Spleen (tissue), 13 donors: ENCODE measurements at places on chromosomes 16 and 17. TPM values are rescaled to one million over a fixed set of nuclear protein-coding genes. Genes with fewer than 3 reads are reported as not detected.

DNA sequence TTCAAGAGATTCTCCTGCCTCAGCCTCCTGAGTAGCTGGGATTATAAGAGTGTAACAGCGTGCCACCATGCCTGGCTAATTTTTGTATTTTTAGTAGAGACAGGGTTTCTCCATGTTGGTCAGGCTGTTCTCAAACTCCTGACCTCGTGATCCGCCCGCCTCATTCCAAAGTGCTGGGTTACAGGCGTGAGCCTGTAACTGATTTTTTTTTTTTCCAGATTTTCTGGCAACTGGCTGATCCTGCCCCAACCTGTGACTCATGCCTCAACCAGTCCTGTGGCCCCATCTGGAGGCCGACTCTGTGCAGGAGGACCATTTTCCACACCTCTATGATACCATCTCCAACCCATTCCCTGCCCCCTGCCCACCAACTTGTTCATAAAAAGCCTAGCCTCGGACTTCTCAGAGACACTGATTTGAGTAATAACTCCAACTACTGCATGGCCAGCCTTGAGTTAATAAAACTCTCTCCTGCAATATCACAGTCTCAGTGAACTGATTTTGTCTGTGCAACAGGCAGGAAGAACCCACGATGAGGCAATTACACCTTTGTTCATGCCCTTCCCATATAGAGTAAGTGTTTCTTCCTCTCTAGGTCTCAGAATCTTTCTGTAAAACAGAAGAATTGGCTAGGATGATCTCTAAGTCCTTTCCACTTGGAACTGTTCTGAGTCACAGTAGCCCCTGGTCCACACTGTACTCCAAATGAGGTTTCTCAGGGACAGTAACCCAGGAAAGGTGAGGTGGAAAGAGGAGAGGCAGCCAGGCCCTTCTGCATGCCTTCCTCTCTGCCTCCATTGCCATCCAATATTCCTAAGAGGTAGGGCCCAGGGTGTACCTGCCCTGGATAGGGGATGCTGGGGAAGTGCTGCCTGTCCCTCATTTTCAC is 8.8 kb upstream of the CNOT1 start:
- DNase-seq: no peak
- H3K27me3 ChIP-seq: no peaks in the 10 kb centered on the region
- no peaks in the 10 kb centered on the region for H3K4me1 ChIP-seq
- H3K27ac ChIP-seq: no peak overlapping the region
- H3K36me3 ChIP-seq: no peaks in the 10 kb centered on the region

DNA sequence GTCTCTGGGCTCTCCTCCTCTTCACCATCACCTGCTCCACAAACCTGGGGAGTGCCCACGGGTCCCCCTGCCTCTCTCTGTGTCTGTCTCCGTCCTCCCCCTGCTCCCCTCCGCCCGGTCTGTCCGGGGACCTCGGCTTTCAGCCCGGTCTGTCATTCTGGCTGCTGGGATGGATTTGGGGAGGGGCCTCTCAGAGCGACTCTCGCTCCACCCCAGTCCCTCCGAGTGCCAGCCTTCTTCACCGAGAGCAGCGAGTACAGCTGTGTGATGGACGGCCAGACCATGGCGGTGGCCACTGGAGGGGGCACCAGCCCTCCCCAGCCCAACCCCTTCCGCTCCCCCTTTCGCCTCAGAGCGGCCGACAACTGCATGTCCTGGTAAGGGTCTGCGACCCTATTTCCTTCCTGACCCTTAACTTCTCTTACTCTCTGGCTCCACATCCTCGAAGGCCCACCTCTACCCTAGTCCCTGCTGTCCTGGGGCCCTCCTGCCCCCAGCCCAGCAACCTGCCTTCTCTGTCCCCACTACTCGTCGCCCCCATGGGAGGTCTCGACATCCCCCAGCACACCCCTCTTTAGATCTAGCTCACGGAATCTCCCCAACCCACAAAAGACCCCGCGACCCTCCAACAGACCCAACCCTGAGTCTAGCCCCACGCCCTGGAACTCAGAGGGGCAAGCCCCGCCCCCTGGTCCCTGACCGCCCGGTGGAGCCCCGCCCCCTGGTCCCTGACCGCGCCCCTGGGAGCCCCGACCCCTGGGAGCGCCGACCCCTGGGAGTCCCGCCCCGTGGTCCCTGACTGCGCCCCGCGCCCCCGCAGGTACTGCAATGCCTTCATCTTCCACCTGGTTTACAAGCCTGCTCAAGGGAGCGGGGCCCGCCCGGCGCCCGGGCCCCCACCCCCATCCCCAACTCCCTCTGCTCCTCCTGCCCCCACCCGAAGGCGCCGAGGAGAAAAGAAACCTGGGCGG is 5.6 kb upstream of the CXCL16 start:
- no peak overlapping the region for H3K4me3 ChIP-seq
- no peak overlapping the region for H3K27ac ChIP-seq
- H3K36me3 ChIP-seq: no peaks in the 10 kb centered on the region
- no peaks in the 10 kb centered on the region for H3K27me3 ChIP-seq
- peaks cover 42% of the 10 kb centered on the region for H3K4me1 ChIP-seq
- no peak for DNase-seq

DNA sequence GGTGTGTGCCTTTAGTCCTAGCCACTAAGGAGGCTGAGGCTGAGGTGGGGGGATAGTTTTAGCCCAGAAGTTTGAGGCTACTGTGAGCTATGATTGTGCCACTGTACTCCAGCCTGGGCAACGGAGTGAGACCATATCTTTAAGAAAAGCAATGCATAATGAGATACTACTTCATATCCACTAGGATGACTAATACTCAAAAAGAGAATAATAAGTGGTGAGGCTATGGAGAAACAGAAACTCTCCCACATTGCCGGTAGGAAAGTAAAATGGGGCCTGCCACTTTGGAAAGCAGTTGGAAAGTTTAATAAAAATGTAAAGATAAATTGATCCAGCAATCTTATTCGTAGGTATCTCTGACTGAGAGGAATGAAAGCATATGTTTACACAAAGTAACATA is 4.6 kb upstream of the NPIPB2 start:
- DNase-seq: no peak
- H3K36me3 ChIP-seq: no peaks in the 10 kb centered on the region
- no peak overlapping the region for H3K27ac ChIP-seq
- no peak overlapping the region for H3K4me3 ChIP-seq

DNA sequence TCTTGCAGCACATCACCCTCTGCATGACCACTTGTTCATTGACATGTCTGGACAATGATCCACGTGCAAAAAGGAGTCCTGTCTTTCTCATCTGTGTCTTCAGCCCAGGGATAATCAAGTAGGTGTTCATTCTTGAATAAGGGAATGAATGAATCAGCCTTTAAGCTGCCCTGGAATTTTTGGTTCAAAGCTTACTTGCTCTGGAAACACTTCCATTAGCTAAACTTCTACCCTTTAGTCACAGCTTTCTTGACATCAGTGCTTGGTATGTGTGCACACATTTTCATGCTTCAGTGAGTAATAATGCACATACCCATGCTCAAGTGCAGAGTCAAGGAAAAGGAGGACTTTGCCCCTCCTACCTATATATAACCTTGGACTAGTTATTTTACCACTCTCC is 103.0 kb upstream of the CDH13 start:
- no peaks in the 10 kb centered on the region for H3K36me3 ChIP-seq
- H3K27ac ChIP-seq: no peak overlapping the region
- no peaks in the 10 kb centered on the region for H3K4me1 ChIP-seq

Gene TSR1
- total RNA-seq: 20.9 TPM

Gene OTOP3
- total RNA-seq: not detected

Gene ODAD4
- 1.0 TPM for total RNA-seq

Gene KRT39
- total RNA-seq: not detected
